ENCODE measurements at places on chromosomes 2 and 18.

GRCh38 chr2:83340424-83340823 is 1118.7 kb downstream of the SUCLG1 start:
- DNase-seq, result no peak

- peak; percentile 55 for DNase-seq
These were observed 126.6 kb upstream of the PPP1CB start for GRCh38 chr2:28624793-28625701.

DNA sequence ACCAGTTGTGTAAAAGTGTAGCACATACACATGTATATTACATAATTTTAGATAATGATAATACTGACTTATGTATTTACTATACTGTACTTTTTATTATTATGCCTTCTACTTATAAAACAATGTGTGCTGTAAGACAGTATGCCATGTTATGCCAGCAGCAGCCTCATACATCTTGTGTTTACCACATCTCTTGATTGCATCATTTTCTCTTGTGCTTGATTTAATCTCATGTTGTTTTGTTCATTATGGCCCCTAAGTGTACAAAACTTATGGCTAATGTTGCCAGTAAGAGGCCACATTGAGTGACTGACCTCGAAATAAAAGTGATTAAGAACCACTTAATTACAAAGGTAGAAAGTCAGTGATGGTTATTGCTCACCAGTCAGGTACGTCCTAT is 128.0 kb upstream of the SP5 start:
- no peak for DNase-seq

- no peak for DNase-seq
These were observed 14.0 kb downstream of the MCFD2 start for GRCh38 chr2:46901611-46902010.

- no peak for DNase-seq
These were observed 1058.3 kb upstream of the TMEFF2 start for GRCh38 chr2:193253014-193253530.

- no peak for DNase-seq
These were observed 408.7 kb downstream of the PIK3C3 start for GRCh38 chr18:42363446-42364441.

GRCh38 chr2:219252084-219252483 is 959 bp upstream of the TUBA4B start:
- DNase-seq, result peak; percentile 55

DNA sequence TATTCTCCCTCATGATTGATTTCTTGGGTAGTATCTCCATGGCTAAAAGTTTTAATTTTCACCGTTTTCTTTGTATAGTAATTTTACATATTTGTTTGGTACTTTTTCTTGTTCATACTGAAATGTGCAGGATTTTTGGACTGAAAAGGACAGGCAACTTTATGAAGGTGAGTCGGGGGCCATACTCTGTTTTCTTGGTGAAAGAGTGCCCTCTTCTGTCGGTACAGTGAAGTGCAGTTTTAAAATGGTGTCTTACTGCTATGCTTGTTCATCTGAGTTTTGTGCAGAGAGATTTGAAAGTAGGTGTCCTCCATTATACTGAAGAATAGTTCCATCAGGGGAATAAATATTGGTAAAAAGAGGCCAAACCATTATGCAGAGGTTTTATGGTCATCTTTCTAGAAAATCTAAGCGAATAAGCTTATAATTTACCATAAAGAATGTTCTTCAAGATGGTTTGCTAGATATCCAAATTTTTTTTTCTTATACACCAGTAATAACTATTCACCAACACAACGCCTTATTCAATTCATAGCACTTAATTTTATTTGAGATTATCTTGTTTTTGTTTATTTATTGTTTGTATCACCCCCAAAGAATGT is 8.7 kb upstream of the SERPINB13 start:
- DNase-seq, result no peak

DNA sequence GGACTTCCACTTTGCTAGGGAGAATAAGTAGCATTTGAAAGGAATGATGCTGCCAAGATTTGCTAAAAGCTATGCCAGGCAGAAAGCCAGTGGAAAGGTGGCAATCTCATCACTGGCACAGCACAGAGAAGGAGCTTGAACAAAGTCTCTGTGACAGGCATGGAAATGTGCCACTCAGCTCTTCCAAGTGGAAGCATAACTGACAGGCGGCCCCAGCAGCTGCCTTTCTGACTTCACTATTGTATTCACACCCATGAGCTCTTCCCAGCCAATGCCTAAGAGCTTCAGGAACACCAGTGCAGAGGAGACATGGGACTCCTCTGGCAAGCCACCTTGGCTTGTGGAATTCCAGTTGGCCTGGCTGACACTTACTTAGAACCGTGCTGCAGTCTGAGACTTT is 134.6 kb upstream of the REG3G start:
- DNase-seq, result no peak

DNA sequence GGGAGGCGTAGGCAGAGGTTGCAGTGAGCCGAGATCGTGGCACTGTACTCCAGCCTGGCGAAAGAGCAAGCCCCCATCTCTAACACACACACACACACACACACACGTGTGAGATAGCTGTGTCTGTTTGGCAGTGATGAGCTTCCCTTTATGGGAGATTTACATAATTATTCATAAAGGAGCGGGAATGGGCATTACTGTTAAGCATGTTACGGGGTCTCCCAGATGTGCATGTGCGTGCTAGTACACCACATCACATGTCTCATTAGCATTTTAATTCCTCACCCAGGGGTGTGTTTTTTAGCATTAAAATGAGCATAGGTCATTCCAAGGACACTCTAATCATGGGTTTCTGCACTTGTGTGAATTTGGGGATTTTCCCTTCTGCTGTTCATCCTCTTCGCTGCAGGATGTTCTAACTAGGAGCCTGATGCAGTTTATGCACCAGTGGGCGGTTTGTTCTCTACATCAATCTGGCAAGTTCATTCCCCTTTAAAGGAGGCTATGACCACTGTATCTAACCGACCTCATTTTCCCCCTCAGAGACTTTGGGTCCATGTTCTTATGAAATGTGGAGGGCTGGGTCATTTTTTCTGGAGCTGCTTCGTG is 1.0 kb upstream of the FAM178B start:
- DNase-seq, result no peak

DNA sequence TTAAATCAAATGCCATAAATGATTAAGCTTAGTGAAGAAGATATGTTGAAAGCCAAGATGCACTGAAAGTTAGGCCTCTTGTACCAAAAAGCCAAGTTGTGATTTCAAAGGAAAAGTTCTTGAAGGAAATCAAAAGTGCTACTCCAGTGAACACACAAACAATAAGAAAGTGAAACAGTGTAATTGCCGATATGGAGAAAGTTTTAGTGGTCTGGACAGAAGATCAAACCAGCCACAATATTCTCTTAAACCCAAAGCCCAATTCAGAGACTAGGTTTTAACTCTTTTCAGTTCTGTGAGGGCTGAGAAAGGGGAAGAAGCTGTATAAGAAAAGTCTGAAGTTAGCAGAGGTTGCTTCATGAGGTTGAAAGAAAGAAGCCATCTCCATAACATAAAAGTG is 101.8 kb upstream of the RPE start:
- DNase-seq, result no peak

GRCh38 chr18:56267334-56267733 is 371.1 kb downstream of the TXNL1 start:
- no peak for DNase-seq

GRCh38 chr2:152861349-152861942 is 143.0 kb downstream of the ARL6IP6 start:
- DNase-seq, result no peak

DNA sequence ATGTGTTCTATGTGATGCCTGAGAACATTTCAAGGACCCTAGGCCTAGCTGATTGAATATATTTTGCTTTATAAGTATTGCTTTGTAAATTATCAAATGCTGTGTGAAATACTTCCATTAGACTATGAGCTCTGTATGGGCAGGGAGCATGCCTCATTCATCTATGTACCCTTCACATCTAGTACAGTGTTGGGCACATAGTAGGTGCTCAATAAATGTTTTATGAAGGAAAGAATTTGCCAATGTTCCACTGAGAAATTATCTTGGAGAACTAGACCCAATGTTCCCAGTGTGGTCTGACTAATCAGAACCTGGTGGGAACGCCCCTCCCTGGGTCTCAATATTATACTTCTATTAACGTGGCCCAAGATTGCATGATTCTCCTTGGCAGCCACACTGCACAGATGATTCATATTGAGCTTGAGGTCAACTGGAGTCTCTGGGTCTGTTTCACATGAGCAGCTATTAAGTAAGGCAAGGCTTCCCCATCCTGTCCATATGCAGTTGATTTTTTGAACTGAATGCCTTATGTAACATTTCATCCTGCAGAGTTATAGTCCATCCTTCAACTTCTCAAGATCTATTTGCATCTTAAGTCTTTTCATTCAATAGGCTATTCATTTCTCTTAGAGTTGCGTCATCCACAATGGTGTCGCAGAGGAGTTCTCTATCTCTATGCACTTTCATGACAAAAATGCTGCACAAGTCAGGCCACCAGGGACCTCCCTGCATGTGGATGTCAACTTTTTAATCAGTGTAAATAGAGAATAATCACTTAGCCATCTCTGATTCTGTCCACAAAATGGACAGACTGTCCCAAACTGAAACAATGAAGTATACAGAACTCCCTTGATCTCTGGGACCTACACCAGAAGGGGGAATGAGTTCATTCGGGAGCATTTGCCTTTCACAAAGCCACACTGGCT is 257.6 kb downstream of the CYP26B1 start:
- no peak for DNase-seq

GRCh38 chr2:168519534-168520308 is 63.6 kb downstream of the CERS6 start:
- no peak for DNase-seq

- DNase-seq, result no peak
These were observed 363.3 kb downstream of the ZNF516 start for GRCh38 chr18:76131738-76132137.

- DNase-seq, result no peak
These were observed 309.7 kb downstream of the GULP1 start for GRCh38 chr2:188601391-188601790.

- no peak for DNase-seq
These were observed 55.5 kb upstream of the ADAM23 start for GRCh38 chr2:206387808-206388207.

- DNase-seq, result no peak
These were observed 2.2 kb downstream of the ADCY3 start for GRCh38 chr2:24917731-24918325.

DNA sequence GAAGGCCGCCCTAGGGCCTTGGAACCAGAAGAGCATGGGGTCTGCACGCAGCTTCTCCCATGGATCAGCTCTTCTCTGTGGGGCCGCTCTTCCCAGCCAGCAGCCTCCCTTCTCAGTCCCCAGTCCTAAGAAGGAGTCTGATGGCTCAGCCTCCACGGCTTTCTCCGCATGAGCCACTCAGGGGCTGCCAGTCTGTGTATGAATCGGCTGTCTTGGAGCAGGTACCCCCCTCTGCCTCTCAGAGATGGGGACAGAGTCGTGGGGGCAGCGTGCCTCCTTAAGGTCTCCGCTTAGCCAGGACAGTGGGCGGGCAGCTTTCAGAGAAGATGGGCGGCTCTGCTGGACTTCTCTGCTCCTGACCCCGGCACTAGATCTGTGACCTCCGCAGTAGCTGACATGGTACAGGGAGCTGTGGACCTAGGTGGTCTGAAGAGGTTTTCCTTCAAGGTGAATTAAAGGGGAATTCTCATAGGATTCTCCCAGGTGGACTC is 21.6 kb downstream of the INPP5D start:
- DNase-seq, result no peak
